GM23338 (cell line): ENCODE measurements at places on chromosomes 13 and 19.

DNA sequence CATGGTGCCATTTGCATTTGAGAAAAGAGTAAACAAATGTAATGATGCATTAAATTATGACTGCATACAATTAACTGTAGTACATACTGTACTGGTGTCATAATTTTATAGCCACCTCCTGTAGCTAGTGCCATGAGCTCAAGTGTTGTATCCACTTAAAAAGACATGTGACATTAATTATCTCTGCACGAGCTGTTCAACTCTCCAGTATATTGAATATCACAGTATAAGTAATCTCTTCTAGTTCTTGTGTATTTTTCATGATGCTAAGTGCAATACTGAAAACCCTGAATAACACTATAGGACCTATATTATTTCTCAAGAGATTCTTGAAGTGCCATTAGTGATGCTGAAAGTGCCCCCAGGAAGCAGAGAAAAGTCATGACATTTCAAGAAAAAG lies 387.3 kb downstream of the PCDH17 start:
- no peak for DNase-seq

DNA sequence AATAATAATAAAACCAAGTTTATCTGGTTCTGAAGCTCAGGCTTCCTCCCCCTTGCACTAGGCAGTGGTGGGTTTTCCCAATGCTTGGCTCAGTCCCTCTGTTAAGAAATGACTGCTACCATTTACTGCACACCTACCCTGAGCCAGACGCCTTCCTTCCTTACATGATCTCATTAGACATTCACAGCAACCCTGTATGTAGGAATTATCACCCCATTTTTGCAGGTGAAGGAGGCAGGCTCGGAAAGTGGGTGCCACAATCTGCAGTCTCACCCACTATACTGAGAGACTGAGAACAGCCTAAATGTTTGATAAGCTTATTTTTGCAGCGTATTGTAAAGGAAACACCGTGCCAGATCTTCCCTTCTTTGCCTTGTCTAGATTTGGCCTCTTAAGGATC lies 18.3 kb upstream of the CACNG8 start:
- DNase-seq = no peak

DNA sequence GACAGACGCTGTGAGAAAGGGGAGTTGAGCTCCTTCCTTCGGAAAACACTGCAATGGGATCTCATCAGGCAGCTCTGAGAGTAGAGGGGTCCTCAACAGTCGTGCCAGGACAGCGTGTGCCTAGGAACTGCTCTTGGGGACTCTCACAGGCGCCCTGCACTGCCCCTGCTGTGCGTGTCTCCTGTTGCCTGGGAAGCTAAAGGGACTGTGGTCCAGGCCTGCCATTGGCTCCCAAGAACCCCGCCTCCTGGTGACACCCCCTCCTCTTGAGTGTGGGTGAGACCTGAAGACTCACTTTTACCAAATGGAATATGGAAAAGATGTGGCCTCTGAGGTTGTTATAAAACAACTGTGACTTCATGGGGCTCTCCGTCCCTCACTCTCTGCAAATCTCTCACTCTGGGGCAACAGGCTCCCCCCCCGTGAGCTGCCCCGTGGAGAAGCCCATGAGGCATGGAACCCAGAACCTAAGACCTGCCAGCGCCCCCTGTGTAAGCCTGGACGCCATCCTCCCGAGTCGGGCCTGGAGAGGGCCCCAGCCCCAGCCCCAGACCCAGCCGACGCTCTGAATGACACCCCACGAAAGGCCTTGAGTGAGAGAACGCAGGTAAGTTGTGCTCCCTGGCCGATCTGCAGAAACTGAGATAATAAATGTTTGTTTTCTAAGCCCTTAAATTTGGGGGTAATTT lies 302.7 kb downstream of the FGF9 start:
- peak; percentile 48 for DNase-seq

- peak; percentile 97 for DNase-seq
These were observed at the start of gene LDLR for GRCh38 chr19:11089254-11090013. TSS of gene LDLR (plus strand) at chr19:11089463. CDS start at chr19:11089549, 86 bp downstream.

DNA sequence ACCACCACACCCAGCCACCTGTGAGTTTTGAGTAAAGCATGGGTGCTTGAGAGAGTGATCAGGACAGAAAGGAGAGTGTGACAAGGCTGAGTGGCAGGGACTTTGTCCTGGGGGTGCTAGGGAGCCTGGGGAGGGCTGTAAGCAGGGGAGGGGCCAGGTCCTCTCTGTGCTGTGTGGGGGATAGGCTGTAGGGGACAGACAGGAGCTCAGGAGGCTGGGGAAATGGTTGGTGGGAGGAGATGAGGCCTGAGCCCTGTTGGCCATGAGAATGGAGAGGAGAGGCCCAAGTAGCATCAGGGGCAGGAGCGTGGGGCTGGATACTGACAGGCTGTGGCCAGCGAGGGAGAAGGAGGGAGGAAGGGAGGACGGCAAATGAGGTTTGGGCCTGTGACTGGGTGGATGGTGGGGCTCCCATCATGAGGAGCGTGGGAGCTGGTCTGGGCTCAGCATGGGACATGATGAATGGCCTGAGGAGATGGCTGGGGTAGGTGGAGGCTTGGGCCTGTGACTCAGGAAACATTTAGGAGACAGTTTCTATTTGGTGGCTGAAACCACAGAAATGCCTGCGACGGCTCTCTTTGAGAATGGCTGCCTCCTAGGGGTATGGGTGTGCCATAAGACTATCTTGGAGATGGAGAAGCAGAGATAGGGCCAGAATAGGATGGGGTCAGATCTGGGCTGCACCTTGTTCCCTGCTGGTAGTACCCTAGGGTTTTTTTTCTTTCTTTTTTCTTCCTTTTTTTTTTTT lies 25.0 kb downstream of the GRIN2D start:
- peak; percentile 60 for DNase-seq

DNA sequence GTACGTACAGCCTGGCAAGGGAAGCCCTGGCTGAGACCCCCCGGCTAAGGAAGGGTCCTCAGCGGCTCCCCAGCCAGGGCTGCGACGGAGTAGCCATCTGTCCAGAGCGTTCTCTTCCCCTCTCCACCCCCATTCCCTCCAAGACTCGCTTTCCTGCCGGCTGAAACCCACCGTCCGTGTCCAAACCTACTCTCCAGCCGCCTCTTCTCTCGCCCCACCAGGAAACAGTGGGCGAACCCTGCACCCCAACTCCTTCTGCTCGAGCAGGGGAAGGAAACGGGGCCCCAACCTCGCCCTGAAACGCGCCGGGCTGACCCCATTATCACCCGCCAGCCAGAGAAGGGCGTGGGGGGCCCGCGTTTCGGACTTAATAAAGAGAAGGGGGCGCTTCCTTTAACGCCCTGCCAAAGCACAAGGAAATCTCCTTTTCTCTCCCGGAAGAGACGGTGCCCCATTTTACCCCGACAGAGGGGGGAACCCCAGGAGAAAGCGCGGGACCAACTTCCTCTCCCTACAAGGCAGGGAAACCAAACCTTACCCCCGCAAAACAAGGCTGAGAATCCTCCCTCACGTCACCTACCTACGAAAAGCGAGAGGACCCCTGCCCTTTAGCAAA lies 2.5 kb downstream of the ZC3H4 start:
- no peak for DNase-seq
